AG09319 (cell line): ENCODE measurements at places on chromosomes 4 and X.

DNA sequence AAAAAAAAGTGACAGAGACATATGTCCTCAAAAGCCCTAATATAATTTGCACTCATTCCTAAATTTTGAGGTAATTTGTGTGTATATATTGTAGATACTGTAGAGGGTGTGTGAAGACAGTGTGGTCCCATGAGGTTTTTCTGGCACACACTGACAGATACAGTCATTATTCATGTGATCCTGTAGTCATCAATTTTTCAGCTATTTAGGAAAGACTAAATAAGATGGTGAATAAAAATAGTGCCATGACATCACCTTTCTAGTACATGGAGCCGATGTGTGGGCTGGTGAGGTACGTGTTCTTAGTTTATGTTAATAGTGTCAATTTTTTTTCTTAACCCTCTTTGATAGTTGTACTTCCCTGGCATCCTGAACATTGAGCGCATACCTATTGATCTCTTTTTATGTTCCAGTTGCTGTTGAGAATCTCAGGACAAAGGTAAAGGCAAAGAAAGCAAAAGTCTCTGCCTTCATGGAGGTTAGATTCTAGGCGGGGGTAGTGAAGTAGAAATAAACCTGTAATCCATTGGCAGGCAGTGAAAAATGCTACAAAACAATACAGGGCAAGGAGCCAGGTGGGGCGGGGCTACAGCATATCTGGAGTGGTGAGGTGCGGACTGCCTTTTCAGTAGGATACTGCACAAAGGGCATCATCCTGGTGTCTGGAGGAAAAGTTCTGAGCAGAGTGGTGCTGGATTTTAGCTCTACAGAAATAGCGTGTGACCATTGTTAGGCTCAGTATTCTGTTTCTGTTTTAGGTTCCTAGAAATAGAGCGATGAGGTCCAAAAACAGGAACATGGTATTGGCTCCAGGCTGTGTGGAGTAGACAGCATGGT, 93.8 kb downstream of the ARHGAP10 start:
- no peak for DNase-seq

DNA sequence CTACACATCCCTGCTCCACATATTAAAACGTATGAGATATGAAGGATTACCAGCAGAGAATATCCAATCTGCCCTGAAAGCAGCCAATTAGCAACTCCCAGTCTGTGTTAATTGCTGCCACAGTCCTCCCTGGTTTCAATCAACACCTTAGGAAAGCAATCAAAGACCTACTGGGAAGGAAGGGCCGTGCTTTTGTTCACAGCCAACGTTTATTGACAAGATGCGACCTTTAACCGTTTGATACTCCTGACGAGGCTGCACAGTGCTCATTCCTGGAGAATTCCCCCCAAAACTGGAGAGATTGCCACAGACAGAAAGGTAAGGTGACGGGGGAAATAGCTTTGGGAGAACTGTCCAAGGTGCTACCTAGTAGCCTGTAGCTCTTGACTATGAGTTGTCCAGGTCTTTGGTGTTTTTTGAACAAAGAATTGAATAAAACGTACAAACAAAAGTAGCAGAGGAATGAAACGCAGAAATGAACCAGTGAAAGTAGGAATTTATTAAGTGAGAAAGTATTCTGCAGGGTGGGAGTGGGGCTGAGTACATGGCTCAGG, 596.5 kb downstream of the NLGN4X start:
- no peak for DNase-seq

GRCh38 chr4:38489011-38489861, 174.8 kb upstream of the KLF3 start:
- DNase-seq: no peak

DNA sequence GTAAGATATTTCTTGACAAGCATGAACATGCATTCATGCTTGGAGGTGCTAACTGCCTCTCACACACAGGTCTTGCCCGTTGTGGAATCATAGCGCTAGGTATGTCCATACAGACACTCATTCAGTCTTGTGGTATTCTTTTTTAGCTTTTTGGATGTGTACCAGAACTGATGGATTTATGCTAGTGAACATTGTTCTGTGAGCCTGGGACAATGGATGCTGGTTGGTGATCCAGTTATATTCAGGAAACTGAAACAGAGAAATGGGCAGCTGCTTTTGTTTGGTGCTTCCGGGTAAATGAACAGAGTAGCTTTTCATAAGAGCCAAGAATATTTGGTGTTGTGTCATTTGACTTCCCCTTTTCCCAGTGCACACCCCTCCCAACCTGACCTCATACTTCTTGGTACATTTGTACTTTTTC, 78.9 kb upstream of the SLC4A4 start:
- no peak for DNase-seq

- DNase-seq: no peak
Measured at GRCh38 chrX:118528071-118528737, 32.6 kb downstream of the DOCK11 start.

- DNase-seq: no peak
Measured at GRCh38 chrX:95622200-95622599, 1062.4 kb upstream of the DIAPH2 start.

GRCh38 chr4:174274436-174274835, 9.0 kb downstream of the FBXO8 start:
- no peak for DNase-seq

DNA sequence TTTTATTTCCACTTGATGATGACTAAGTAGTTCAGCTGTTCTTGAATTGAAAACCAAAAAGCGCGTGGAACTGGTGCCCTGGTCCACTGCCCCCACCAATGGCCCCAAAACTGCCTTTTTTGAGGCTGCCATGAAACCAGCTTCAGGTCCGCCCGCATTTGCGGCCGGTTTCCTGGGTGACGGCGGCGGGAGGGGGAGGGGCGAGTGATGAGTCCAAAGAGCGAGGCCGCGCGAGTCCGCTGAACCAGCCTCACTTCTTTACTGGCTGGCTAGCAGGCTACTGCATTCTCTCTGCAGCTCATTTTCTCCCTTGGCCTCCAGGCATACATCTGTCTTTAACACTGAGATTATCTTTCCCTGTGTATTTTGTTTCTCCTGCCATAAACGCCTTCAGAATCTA, 72.9 kb upstream of the FABP2 start:
- no peak for DNase-seq

- DNase-seq: no peak
Measured at GRCh38 chr4:114599231-114599902, 760 bp downstream of the UGT8 start.

DNA sequence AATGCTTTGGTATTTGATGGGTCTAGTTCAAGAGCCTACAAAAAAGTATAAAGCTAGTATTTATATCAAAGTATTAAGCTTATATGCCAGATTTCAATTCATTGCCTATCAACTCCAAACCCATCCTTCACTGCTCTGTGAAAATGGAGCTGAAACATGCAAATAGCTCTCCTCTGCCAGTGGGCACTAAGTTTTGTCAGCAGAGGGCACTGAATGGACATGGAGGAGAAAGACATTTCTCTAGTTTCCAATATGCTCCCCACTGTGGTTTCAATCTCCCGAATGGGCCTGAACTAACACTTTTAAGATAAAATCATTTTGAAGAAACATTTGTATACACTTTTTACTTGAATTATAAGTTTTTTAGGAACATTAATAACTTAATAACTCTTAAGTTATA, 12.4 kb downstream of the PPID start:
- no peak for DNase-seq

DNA sequence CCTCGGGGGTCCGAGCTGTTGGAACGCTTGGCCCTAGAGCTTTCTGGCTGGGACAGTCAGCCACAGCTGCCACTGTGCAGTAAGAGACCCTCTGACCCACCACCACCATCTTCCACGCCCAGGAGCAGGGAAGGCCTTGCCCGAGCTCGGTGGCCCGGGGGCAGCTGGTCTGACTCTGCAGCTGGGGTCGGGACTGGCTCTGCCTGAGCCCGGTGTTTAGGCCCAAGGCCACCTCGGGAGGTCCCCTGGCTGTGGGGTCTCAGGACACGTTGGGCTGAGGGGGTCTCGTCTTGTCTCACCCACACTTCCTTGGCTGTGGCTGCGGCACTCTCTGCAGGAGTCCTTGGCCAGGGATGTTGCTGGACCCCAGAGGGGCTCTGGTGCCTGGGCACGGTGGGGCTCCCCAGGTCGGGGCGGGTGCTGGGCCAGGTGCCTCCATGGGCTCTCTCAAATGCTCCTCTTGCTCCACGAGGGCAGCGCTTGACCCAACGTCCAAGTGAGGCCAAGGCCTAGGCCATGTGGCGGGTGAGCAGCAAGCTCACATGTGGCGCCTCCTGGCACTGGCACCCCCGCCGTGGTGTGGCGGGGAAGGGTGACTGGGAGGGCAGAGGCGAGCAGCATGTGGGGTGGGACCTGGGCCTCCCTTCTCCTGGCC, 22.9 kb downstream of the DOK7 start:
- DNase-seq: no peak

DNA sequence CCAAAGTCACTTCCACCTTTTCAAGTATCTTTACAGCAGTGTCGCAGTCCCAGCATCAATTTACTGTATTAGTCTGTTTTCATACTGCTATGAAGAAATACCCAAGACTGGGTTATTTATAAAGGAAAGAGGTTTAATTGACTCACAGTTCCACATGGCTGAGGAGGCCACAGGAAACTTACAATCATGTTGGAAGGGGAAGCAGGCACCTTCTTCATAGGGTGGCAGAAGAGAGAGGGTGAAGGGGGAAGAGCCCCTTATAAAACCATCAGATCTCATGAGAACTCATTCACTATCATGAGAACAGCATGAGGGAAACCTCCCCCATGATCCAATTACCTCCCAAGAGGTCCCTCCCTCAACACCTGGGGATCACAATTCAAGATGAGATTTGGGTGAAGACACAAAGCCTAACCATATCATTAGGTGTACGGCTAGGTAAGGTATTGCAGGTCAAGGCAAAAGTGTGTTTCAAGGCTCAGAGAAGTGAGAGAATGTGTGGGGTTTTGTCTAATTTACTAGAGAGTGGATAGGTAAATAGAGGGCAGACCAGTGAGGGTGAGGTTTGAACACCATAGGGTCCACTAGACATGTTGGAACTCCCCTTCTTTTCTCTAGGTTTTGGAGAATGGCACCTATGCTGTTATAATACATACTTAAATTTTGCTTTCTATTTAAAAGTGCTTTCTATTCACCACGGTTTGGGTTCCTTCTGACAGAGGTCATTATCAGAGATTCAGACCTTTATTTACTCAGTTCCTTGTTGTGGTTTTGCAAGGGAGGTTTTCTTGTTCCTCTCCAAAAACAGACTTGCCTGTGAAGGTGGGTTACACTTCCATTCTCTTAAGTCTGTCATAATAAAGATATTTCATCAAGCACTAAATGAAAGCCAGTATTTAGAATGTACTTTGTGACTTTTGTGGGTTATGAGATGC, 186.6 kb downstream of the CPEB2 start:
- no peak for DNase-seq
